LoVo (cell line): ENCODE measurements at places on chromosomes 12 and 14.
A peak's percentile ranks its signal among the peaks of the same experiment; 100 is the strongest.

- no peak for DNase-seq
Measured at GRCh38 chr14:31261859-31262731, 54.5 kb upstream of the HECTD1 start.

GRCh38 chr12:46952880-46953483 lies 126.4 kb upstream of the PCED1B start:
- no peak for DNase-seq

DNA sequence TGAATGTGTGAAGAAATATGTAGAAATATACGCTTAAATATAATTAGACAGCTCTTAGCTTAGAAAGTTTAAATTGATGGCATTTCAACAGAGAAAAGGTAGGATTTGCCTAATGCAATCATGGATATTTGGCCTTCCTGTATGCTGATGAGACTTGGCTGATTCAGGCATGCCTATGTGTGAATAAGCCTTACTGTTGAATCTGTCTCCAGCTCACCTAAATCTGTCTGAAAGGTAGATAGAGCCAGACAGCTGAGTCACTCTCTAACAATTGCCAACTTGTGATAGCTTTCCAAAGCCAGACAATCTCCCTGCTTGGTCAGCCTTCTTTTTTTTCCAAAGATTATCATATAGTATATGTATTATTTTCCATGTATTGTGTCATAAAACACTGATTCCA lies 92.8 kb upstream of the FLRT2 start:
- no peak for DNase-seq

DNA sequence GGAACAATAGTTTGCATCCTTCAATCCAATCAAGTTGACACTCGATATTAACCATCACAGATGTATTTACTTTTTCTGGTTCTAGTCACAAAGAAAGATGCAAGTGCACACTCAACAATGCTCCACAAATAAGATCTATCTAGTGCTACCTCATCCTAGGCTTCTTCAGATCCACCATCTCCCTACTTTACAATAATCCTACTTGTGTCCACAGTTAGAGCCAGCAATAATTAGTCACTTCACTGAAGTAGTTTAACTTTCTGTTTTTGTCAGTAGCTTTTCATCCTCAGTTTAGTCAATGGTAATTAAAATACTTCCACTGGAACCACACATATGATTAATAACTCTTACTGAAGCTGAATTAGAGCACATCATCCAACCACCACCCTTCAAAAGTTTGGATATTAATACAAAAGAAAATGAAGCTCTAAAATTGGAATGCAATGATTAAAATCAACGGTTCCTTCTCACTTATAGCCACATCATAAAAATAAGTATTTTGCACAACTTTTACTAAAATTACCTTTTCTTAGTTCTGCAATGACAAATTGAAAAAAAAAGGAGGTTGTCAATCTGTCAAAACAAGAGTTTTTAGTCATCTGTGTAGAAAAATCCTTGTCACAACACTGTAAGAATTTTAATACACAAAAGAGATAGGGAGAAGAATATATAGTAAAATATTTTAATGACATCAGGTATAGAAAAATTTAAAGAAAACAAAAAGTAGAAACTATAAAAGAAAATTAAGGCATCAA lies 28.2 kb upstream of the SNRPF start:
- DNase-seq, result no peak

GRCh38 chr14:92430686-92431085 lies 82.9 kb upstream of the RIN3 start:
- no peak for DNase-seq

DNA sequence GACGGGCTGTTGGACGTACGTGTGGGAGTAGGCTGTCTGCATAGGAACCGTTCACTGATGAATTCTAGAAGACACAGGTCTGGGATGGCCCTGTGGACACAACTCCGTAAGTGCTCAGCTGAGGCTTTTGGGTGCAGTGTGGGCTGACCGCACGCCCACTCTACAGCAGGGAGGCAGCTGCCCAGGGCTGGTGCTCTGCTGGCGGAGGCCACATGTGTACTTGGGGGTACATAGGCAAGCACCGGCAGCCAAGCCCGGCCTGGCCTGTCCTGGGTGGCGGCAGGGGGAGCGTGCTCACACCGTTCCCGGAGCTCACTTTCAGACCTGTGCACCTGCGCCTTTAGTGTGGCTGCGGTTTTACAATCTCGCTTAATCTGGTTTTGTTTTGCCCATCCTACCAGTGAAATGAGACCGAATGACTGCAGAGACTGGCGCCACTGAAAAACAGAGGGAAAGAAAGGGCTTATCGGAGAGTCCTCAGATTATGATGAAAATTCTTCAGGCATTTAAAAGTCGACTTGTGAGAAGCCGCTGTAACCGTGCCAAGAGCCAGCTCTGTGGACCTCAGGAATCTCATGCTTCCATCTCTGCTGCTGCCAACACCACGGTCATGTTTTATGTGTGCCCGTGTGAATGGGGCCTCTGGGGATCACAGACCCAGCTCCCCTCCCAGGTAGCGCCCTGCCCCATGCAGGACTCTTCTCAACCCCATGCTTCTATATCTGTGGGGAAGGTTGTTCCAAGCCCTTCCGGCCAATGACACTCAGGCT lies 45.8 kb downstream of the SSH1 start:
- no peak for DNase-seq

DNA sequence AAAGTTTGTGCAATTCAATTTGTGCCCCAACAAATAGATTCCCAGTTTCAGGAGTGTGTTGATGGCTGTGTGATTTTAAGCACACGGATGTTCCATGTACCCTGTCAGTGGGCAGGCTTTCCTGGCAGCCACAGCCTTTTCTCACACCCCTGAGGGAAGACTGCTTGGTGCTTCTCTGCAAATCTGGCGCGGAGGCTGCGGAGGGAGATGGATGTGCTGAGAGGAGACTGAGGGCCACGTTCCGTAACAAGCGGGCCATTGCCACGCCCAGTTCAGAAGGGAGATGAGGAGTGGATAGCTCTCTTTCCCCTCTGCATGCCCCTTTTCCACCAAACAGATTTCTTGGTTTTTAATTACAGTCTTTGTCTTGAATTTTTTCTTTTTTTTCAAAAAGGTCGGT lies 89.1 kb downstream of the BEGAIN start:
- no peak for DNase-seq

DNA sequence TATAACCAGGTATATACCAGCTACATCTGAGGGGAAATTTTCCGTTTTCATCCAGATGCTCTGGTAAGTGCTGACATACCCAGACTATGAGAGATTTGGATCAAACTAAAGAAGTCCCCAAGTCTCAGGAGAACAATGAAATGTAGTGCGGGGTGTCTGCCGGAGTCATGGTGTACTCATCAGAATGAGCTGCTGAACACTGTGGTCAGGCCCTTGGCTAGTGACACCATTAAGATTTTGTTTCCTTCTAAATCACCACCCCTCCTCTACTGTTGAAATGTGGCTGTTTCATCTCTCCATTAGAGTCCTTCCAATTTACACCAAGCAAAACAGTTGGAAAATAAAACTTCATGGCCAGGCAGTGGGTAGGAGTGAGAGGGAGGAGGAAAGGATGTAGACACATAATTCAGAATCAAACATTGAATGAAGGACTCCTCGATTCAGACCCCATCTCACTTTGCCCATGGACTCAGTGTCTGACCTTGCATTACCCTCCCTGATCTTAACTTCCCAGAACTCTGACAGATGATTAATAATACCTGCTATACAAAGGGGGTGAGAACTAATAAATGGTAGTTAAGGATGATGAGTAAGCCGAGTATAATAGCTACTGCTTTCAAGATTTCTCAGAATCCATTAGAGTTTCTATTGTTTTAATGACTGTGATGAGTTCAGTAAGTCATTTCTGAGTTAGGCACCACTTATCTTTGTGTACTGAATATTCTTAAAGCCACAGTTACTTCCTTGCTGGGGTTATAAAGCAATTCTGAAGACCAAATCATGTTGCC lies 127.4 kb downstream of the CRADD start:
- no peak for DNase-seq

DNA sequence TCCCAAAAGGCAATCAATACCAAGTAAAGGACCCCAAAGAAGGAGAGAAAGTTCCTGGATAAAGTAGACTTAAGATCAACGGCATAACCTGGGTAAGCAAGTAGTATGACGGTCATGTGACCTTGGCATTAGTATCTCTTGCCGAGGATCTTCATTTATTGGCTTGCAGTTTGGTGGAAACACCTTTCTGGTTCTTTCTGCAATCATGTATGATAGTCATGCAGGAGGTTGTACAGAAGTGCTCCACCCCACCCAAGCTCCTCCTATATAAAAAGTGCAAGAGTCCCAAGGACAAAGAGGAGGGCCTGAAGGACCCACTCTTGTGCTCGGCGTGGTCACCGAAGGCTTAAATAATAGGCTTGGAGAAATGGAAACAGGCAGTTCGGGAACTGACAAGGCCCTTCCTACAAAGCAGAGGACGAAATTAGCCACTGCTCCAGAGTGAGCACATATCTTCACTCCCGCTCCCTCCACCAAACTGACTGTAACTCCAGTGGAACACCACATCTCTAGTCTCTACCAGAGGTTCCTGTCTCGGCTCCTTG lies 750 bp downstream of the CS start:
- DNase-seq, result peak; percentile 50

- DNase-seq, result no peak
Measured at GRCh38 chr14:104349950-104350349, 211.6 kb downstream of the KIF26A start.

DNA sequence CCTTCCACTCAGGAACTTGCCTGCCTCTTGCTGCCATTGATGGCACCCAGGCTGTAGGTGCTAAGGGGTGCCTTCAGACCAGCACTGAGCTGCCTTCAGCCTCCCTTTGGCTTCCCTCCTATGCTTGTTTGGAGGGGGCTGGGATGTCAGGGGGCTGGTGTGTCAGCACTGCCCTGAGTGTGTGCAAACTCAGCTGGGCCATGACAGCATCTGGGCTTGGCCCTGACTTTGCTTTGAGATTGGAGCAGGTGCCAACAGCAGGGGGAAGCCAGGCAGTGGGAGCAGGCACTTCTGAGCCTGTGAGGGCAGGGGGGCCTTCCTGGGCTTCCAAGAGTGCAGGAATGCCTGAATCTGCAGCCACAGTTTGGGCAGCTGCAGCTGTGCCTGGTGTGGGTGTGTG lies 56.9 kb downstream of the ATP23 start:
- DNase-seq, result no peak

- DNase-seq, result no peak
Measured at GRCh38 chr12:123058980-123059379, 78.5 kb downstream of the ARL6IP4 start.
